ENCODE measurements at places on chromosomes 3 and 15. TPM values are rescaled to one million over a fixed set of nuclear protein-coding genes. Genes with fewer than 3 reads are reported as not detected.

- DNase-seq, result no peak
These were observed 22.6 kb upstream of the GPD1L start for GRCh38 chr3:32083702-32084270.

- DNase-seq, result no peak
These were observed 30.7 kb upstream of the CCDC54 start for GRCh38 chr3:107346564-107346963.

GRCh38 chr3:127734754-127735473, 62.2 kb downstream of the ABTB1 start:
- DNase-seq, result no peak

- no peak for DNase-seq
These were observed 87.5 kb downstream of the MINAR1 start for GRCh38 chr15:79519628-79520027.

GRCh38 chr15:93312891-93313486, 224.0 kb upstream of the RGMA start:
- DNase-seq, result no peak

- DNase-seq, result no peak
These were observed 3.6 kb upstream of the STARD5 start for GRCh38 chr15:81327516-81327915.

DNA sequence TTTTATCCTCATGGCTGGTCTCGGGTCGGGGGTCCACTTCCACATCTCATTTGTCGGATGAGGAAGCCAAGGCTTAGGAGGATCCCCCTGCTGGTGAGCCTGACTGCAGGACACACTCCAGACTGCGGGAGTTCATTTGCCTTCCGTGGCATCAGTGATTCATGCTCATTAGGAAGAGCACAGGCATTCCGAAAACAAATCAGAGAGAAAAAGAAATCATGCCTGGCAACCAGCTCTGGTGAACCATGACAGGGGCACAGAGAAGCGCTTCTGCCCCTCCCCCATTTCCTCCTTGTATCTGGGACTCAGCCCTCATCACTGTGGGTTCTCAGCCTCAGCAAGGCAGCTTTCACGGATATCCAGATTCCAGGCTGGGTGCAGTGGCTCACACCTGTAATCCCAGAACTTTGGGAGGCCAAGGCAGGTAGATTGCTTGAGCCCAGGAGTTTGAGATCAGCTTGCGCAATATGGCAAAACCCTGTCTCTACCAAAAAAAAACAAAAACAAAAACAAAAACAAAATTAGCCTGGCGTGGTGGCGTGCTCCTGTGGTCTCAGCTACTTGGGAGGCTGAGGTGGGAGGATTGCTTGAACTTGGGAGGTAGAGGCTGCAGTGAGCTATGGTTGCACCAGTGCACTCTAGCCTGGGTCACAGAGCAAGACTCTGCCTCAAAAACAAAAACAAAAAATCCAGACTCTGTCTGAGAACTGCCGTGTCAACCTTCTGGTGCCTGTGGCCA, 28.4 kb downstream of the IRAK2 start:
- no peak for DNase-seq

DNA sequence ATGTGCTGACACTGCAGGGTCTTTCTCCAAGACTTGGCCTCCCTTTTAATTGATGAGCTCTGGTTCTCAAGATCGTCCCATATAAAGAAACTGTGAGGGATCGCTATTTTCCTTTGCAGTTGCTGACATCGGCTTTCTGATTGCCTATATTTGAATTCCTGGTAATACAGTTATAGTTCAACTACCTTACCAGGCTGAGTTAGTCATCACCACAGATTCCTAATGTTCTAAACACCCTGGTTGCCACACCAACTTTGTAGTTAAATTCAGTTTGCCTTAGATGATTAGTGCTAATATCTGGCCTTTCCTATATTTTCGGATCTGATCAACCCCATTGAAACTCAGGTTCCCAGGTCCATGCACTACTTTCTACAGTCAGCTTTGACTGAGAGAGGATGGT, 125.0 kb downstream of the GMNC start:
- DNase-seq, result no peak

DNA sequence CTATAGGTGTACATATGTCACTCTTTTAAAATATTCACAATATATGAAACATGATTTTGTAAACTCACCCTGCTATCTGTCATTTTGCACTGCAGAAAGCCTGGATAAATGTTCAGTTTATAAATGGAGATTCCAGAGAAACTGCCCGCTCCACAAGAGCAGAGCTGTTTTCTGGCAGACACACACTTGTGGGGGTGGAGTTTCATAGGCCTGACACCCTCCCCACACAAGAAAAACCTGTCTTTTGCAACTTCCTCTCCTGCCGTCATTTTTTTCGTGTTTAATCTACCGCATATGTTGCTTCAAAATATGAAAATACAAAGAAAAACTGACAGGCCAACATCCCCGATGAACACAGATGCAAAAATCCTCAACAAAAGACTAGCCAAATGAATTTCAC, 479.0 kb downstream of the GABRG3 start:
- DNase-seq, result no peak

The CHRD gene
- not detected for total RNA-seq

Measured in natural killer cell treated with Interleukin-12 subunit alpha and Interleukin-12 subunit beta and Interleukin-15 and Interleukin-18, amount 100 ng/mL, for 72 hours (primary cell).